ENCODE measurements at places on chromosomes 16 and 17.
A peak's percentile ranks its signal among the peaks of the same experiment; 100 is the strongest.

- DNase-seq = no peak
Measured at GRCh38 chr16:220021-220420, 9.2 kb downstream of the LUC7L start.

DNA sequence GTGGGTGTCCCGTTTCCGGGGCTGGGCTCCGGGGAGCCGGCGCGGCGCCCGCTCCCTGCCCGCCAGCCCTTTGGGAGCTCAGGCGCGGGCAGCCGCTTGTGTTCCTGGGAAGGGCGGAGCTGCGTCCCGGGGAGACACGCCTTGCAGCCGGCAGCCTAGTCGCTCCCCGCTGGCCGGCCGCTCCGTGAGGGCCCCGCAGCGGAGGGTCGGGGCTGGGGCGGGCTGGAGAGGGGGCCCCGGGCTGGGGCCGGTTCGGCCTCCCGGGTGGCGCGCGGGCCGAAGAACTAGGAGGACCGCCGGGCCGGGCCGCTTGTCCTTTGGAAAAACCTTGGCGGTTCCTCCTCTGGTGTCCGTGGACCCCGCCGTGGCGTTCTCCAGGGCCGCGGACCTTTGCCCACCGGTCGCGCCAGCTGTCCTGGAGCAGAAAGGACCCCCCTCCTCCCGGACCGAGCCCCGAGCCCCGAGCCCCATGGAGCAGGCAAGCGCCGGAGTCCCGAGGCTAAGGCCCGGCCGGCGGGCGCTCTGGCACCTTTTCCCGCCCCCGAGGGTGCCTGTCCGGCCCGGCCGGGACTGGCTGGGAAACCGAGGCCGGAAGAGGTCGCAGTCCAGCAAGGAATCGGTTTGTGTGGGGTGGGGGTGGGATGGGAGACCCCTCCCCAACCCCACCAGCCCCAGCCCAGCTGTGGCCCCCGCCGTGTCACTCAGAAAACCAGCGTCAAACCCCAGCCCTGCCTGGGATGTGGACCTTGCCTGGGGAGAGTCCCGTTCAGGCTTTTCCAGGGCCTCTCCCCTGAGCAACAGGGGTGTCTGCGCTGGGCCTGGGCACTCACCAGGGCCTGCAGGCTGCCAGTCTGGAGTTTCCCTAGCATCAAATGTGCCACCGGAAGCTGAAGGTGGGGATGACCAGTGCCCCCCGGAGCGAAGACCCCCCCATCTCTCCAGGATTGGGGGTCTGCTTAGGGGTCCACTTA lies 6.8 kb upstream of the TBC1D3B start:
- DNase-seq = peak; percentile 98

- peak; percentile 75 for DNase-seq
Measured at GRCh38 chr17:2259769-2260536, 43.6 kb downstream of the SMG6 start.

DNA sequence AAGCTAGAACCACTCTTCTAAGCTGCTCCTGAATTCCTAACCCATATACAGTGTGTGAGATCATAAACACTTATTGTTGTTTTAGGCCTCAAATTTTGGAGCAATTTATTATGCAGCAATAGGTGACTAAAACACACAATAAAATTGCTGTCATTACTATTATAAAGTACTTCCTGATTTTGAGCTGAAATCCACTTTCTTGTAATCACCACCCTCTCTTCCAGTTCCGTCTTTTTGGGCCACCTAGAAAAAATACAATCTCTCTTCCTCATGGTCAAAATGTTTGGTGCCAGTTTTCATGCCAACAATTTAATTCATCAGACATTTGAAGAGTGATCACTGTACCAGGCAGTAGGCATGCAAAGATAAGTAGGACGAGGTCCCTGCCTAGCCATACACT lies 43.3 kb upstream of the NF1 start:
- no peak for DNase-seq

GRCh38 chr17:72021417-72022041 lies 99.3 kb upstream of the SOX9 start:
- DNase-seq = no peak

DNA sequence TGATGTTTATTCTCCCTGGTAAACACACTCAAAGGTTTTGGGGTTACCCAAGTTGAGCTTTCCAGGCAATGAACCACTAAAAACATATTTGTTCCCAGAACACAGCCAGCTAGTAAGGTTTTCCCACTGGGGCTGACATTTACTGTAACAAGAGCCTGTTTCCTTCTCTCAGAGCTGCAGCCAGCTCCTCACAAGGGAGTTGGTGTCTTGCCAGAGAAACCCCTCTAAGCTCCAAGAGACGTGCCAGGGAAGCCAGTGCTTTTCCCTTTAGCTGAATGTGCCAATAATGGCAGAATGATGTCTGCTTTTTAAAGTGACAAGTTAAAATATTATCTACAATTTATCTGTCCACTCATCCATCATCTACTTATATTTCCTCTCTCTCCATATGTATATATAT lies 170.8 kb upstream of the RBFOX1 start:
- no peak for DNase-seq

All from AG20443 (cell line).